HFFc6 (cell line): ENCODE measurements at places on chromosomes 4 and X.
A peak's percentile ranks its signal among the peaks of the same experiment; 100 is the strongest.

DNA sequence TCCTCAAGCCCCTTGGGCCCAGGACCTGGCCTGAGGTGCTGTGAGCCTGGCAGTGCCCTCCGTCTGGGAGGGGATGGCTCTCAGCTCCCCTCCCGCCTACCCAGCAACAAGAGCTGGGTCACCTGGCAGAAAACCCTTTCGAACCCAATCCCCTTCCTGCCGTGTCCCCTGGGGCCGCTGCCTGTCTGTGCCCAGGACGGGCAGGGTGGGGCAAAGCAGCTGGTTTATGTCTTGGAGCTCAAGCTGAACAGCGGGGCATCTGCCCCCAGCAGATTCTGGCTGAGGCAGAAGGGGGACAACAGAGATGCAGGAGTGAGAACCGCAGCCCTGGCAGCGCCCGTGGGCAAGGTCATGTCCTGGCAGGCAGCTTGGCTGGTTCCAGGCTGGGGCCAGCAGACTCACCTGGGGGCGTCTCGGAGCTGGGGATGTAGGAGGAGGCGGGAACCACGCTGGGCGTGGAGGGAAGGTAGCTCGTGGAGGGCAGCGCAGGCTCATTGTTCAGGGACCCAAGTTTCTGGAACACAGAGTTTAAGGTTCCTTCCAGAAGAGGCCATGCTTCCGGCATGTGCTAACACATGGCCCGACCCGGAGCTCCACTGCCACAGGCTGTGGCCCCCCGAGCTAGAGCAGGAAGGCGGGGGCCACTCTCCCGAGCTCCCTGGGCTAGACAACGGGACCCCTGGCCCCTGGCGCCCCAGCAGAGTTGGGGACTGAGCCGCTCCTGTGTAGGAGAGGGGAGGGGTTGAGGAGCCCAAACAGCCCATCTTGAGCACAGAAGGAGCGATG is 24.2 kb downstream of the NELFA start:
- no peak for DNase-seq

DNA sequence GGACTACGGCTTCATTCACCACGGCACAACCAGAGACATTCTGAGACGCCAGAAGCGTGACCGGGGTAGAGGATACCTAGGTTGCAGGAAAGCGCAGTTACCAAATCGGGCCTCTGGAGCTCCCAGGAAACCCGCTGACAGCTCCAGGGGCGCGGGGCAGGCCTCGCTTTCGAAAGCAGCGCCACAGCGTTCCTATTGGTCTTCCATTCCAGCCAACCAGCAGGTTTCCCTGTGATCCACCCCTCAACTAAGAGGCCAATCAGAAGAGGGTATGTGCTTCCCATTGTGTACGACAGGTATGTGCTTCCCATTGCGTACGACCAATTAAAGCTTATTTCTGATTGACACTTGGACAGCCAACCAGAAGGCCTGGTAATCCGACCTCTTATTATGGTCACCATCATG is 14.9 kb downstream of the SNX12 start:
- DNase-seq: no peak

- no peak for DNase-seq
Observed at GRCh38 chr4:20273793-20274192, 22.1 kb downstream of the SLIT2 start.

DNA sequence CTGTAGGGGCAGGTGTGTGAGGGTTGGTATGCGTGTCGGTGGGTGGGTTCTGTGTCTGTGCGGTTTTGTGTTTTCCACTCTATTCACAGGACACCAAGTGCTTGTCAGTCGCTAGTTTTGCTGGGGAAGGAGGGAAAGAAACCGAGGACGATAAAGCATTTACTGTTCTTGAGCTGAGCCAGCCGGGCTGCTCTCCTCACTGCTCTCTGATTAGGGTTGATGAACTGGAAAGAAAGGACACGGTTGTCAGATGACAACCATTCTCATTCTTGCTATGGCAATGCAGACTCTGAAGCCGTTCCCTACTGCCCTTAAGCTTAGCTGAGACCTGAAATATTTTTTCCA is 832 bp downstream of the EGFL6 start:
- DNase-seq: no peak

DNA sequence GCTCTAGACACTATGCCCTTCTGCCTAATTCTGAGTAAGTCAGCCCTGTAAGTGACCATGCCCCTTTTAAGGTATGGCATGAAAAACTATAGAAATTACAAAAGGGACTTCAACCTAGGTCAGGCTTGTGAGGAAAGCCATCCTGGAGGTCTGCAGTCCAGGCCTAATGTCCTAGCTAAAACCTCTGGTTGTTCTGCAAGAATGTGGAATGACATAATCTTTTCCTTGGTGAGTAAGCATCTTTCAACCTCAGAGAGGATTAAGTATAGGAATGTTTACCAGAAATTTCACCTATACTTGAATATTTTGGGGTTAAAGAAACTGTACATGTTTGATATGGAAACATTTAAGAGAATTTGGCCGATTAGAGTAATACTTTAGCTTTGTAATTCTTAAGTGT is 23.8 kb upstream of the HPSE start:
- DNase-seq: peak; percentile 57
